ENCODE measurements at places on chromosomes 3 and 15. TPM values are rescaled to one million over a fixed set of nuclear protein-coding genes. Genes with fewer than 3 reads are reported as not detected.

Gene DISP2
- total RNA-seq = 16.1 TPM

Gene CCR1
- 10.0 TPM for total RNA-seq

Gene LRRC28
- 26.0 TPM for total RNA-seq

Gene PRKCI
- total RNA-seq = 39.9 TPM

Gene PCBP4
- total RNA-seq = 17.8 TPM

Gene BRK1
- total RNA-seq = 118 TPM

Gene ADAMTS9
- total RNA-seq = 20.1 TPM

Gene ALCAM
- total RNA-seq = 14.8 TPM

Gene GOLGA8R
- total RNA-seq = 2.5 TPM

Gene PTPN23
- 43.6 TPM for total RNA-seq

Gene NAALADL2
- total RNA-seq = 18.4 TPM
